ENCODE measurements at places on chromosomes 4 and X.

DNA sequence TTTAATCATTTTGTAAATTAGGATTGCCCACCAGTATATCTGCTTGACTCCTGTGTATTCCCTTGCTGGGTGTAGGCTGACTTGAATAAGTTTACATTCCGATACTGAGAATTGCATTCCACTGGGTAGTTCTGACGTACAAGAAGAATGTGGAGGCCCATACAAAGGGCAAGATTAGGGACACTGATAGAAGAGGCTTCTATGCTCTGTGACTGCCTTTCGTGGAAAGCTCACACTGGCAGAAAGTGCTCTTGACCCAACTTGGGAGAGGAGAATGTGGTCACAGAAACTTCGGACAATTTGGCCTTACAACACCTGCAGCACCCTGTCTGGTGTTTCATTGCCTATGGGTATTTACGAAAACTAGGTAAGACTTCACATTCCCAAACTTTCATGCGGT, 126.3 kb downstream of the RAPGEF2 start:
- no peak for DNase-seq

- no peak for DNase-seq
Measured at GRCh38 chrX:31185884-31186283, 114.0 kb upstream of the FTHL17 start.

GRCh38 chr4:20159516-20159915, 92.2 kb upstream of the SLIT2 start:
- DNase-seq = no peak

- DNase-seq = no peak
Measured at GRCh38 chrX:54560411-54560810, 30.4 kb downstream of the GNL3L start.
